Activated naive CD4-positive, alpha-beta T cell treated with anti-CD3 and anti-CD28 coated beads for 36 hours (primary cell): ENCODE measurements at places on chromosomes 11 and 22.

DNA sequence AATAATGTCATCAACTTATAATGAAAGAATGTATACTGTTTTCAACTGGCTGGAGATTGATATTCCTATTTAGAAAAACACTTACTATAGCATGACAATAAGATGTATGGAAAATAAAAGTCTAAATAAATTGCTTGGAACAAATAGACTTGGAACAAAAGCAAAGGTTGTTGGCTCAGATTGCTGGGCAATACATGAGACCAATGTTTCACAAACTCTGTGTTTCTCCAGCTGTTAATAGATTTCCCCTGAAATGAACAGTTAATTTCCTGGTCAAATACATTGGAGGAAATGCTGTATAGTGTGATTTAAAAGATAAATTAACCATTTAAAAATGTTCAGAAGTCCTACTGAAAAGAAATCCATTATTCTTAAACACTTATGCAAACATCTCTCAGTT, 40.1 kb upstream of the CTSC start:
- no peak for DNase-seq
- H3K4me1 ChIP-seq: no peaks in the 10 kb centered on the region
- no peaks in the 10 kb centered on the region for H3K27me3 ChIP-seq
- H3K27ac ChIP-seq: no peak overlapping the region
- no peak overlapping the region for H3K4me3 ChIP-seq

- no peaks in the 10 kb centered on the region for H3K4me1 ChIP-seq
- no peak overlapping the region for H3K4me3 ChIP-seq
- H3K27ac ChIP-seq: no peak overlapping the region
- no peak for DNase-seq
These were observed 149.0 kb downstream of the APOL5 start for GRCh38 chr22:35866651-35867050.

DNA sequence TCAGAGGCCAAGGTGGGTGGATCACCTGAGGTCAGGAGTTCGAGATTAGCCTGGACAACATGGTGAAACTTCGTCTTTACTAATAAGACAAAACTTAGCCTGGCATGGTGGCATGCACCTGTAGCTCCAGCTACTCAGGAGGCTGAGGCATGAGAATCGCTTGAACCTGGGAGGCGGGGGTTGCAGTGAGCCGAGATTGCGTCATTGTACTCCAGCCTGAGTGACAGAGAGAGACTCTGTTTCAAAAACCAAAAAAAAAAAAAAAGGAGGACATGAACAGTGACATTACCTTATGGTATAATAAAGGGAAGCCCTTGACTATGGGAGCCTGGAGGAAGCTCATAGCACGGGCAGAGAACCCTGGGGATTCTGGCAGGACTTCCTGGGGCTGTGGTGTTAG, 16.5 kb upstream of the PLEKHB1 start:
- H3K27ac ChIP-seq: no peak overlapping the region
- H3K4me3 ChIP-seq: no peak overlapping the region
- H3K27me3 ChIP-seq: no peaks in the 10 kb centered on the region

- no peak for DNase-seq
- no peak overlapping the region for H3K27ac ChIP-seq
- H3K36me3 ChIP-seq: no peaks in the 10 kb centered on the region
These were observed 112.2 kb downstream of the MTNR1B start for GRCh38 chr11:93081694-93082093.

- no peak overlapping the region for H3K4me3 ChIP-seq
- peak overlapping the region; percentile 81 for H3K27ac ChIP-seq
- no peaks in the 10 kb centered on the region for H3K27me3 ChIP-seq
- H3K36me3 ChIP-seq: peaks cover 6% of the 10 kb centered on the region
- H3K4me1 ChIP-seq: peaks cover 33% of the 10 kb centered on the region
- DNase-seq: peak; percentile 65
These were observed 10.4 kb upstream of the SREBF2 start for GRCh38 chr22:41822317-41823057.

GRCh38 chr11:113634940-113635575, 71.0 kb downstream of the TMPRSS5 start:
- H3K4me1 ChIP-seq: no peaks in the 10 kb centered on the region
- H3K36me3 ChIP-seq: no peaks in the 10 kb centered on the region
- no peak overlapping the region for H3K4me3 ChIP-seq

GRCh38 chr11:13120691-13121090, 111.6 kb downstream of the RASSF10 start:
- H3K36me3 ChIP-seq: peaks cover 2% of the 10 kb centered on the region
- no peak for DNase-seq
- no peaks in the 10 kb centered on the region for H3K4me1 ChIP-seq
- no peak overlapping the region for H3K4me3 ChIP-seq
- peaks cover 36% of the 10 kb centered on the region for H3K27me3 ChIP-seq

DNA sequence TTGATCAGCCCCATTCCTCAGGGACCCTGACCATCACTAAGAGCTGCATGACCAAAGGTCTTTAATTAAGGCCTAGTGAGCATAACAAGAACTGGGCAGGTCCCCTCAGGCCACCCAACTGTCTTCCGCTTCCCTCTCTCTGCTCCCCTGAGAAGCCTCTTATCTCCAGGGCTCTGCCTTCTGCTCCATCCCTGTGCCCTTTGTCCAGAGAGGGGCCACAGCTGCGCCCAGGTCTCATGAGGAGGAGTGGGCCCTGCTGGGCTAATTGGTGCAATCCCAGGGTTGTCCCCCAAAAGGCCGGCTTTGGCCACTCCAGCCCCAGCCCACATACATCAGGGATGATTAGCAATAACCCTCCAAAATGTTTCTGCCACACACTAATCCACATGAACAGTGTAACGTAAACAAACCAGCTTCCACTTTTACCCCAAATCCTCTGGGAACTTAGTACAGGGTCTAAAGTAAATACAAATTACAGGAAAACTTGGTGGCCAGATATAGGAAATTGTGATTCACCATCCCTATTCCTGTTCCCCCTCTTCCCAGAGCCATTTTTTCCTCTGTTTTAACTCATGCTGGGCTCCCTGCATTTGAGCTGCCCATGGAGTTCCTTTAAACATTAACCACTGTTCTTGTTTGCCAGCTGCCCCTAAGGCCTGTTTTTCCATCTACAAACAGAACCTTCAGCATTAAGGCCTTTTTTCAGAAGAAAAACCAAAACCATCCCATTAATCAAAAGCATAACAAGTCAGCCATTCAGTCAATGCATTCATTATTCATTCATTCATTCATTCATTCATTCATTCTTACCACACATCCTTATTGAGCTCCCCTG, 34.6 kb upstream of the CAVIN3 start:
- no peak overlapping the region for H3K27ac ChIP-seq
- H3K36me3 ChIP-seq: no peaks in the 10 kb centered on the region
- H3K27me3 ChIP-seq: no peaks in the 10 kb centered on the region
- H3K4me1 ChIP-seq: peaks cover 9% of the 10 kb centered on the region
- H3K4me3 ChIP-seq: no peak overlapping the region
- DNase-seq: no peak

- H3K4me3 ChIP-seq: no peak overlapping the region
- no peaks in the 10 kb centered on the region for H3K4me1 ChIP-seq
- H3K27ac ChIP-seq: no peak overlapping the region
- no peaks in the 10 kb centered on the region for H3K36me3 ChIP-seq
- H3K27me3 ChIP-seq: no peaks in the 10 kb centered on the region
These were observed 18.5 kb upstream of the MPPED1 start for GRCh38 chr22:43393132-43393843.

DNA sequence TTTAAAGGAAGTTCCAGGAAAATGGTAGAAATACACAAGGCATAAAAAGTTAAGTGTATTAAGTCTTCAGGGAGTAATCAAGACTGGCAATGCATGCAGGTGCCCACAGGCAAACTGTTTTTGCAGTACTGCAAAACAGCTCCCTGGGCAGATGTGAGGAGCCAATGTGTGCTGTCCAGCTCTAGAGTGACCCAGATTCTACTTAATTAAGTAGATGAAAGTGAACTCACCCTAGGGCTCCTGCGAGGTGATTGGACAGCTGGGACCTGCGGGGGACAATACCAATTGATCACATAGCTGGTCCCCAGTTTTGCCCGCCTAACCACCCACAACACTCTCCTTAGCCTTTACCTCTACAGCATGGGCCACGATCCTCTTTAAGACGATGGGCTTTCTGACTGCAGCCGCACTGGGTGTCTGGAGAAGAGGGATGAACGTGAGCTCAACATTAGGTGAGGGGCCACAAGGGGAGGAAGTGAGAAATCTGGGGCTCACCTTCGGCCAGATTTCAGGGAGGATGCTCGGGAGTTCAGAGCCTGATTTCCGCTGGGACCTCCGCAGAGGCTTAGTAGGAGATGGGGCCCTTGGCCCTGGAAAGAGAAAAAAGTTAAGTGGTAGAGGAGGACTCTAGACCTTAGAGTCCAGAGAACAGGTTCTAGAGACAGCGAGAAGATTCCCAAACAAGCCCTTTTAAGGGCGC, 556 bp downstream of the CDCA5 start:
- H3K4me3 ChIP-seq: peak overlapping the region; percentile 92
- peaks cover 55% of the 10 kb centered on the region for H3K36me3 ChIP-seq
- H3K4me1 ChIP-seq: peaks cover 46% of the 10 kb centered on the region
- H3K27me3 ChIP-seq: no peaks in the 10 kb centered on the region

DNA sequence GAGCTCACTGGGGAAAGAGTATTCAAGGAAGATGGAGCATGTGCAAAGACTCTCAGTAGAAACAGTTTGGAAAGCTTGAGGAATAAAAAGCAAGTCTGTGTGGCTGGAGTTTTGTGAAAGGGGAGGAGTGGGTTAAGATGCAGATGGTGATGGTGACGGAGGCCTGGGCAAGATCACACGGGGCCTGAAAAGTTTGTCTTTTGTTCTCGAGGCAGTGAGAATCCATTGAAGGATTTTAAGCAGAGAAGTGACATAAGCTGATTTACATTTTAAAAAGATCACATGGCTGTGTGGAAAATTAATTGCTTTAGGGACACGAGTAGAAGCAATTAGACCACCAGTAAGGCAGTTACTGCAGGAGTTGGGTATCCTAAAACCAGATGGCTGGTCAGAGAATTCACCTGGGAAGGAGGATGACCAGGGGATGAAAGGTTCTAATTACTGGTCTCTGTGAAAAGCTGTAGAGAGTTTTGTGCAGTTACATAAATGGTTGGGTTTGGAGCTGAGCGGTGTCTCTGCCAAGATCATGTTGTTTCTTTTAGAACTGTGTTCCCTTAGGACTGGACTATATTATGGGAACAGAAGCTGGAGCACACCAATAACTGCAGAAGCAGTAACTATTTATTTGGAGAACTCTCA, 7.1 kb downstream of the RRP8 start:
- H3K4me3 ChIP-seq: no peak overlapping the region
- H3K4me1 ChIP-seq: peaks cover 39% of the 10 kb centered on the region
- no peaks in the 10 kb centered on the region for H3K27me3 ChIP-seq

DNA sequence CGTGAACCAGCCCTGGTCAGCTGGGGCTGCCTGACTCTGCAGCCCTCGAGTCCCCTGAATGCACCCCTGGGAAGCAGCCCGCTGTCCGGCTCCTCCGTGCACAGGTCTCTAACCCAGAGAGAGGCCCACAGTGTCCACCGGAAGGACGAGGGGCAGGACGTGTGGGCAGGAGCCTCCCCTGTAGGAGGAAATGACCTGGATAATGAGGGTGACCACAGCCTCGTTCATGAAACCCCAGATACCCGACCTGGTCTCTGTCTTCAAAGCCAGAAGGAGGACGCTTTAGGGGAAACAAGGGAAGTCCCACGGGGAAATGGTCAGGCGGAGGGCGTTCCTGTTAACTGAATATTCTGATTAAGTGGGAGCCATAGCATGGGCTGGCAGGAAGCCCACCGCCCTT, 23.3 kb downstream of the LIF start:
- H3K27ac ChIP-seq: no peak overlapping the region
- no peaks in the 10 kb centered on the region for H3K27me3 ChIP-seq
- no peak overlapping the region for H3K4me3 ChIP-seq
- H3K4me1 ChIP-seq: peaks cover 54% of the 10 kb centered on the region

- no peaks in the 10 kb centered on the region for H3K27me3 ChIP-seq
- peaks cover 5% of the 10 kb centered on the region for H3K4me1 ChIP-seq
- DNase-seq: no peak
- H3K27ac ChIP-seq: no peak overlapping the region
- H3K36me3 ChIP-seq: no peaks in the 10 kb centered on the region
- no peak overlapping the region for H3K4me3 ChIP-seq
These were observed 82.9 kb upstream of the AKIP1 start for GRCh38 chr11:8828046-8828445.

DNA sequence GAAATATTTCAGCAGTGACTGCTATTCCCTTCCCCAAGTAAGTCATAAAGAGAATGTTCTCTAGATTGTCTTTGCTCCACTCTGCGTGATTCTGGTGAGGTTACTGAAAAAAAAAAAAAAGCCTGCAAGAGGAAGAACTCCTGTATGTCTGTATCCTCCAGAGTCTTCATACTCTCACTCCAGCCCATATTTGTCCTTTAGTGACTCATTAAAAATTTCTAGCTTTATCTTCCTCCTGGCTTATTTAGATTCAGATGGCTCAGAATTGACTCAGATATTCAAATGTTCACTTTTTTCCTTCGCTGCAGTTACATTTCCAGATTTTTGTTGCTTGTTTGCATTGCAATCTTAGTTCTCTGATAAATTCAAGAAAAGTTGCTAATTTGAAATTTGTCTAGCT, 76.3 kb upstream of the CNTN5 start:
- H3K4me1 ChIP-seq: no peaks in the 10 kb centered on the region
- DNase-seq: no peak
- H3K27me3 ChIP-seq: no peaks in the 10 kb centered on the region
- no peak overlapping the region for H3K27ac ChIP-seq
- no peak overlapping the region for H3K4me3 ChIP-seq

DNA sequence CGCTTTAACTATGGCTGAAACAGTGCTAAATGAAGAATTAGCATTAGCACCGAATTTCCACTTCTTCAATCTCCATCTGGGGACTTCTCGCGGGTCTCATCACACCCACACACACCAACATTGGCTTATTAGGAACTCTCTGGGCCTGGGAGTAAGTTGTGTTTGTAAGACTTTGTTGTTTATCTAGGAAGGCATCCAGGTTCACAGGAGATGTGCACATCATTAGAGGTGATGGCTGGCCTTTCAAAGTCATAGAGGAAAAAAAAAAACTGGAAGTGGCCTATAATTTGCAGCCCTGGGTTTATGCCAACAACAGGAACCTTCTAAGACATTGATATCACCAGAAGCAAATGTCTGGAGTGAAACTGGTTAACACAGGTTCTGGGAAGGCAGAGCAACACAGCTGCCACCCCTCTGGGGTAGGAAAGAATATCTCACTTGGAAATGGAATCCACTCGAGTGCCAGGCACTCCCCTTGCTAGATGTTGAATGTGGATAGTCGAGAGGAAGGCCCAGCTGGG, 84.5 kb downstream of the TRAF6 start:
- H3K27me3 ChIP-seq: peaks cover 25% of the 10 kb centered on the region
- H3K4me1 ChIP-seq: peaks cover 14% of the 10 kb centered on the region
- peaks cover 3% of the 10 kb centered on the region for H3K36me3 ChIP-seq
- no peak overlapping the region for H3K27ac ChIP-seq
- no peak for DNase-seq

- peaks cover 5% of the 10 kb centered on the region for H3K4me1 ChIP-seq
- H3K36me3 ChIP-seq: no peaks in the 10 kb centered on the region
- DNase-seq: no peak
- H3K4me3 ChIP-seq: no peak overlapping the region
- H3K27ac ChIP-seq: no peak overlapping the region
These were observed 13.0 kb upstream of the CDC42EP1 start for GRCh38 chr22:37547251-37547741.

- peak; percentile 23 for DNase-seq
- peaks cover 11% of the 10 kb centered on the region for H3K36me3 ChIP-seq
- H3K4me3 ChIP-seq: no peak overlapping the region
- peaks cover 9% of the 10 kb centered on the region for H3K4me1 ChIP-seq
- H3K27ac ChIP-seq: no peak overlapping the region
These were observed 23.2 kb upstream of the ST3GAL4 start for GRCh38 chr11:126332221-126332711.
